ENCODE measurements at places on chromosomes 11 and 22. TPM values are rescaled to one million over a fixed set of nuclear protein-coding genes. Genes with fewer than 3 reads are reported as not detected.

Gene PTPN5
- not detected for total RNA-seq

Gene KRTAP5-10
- total RNA-seq = not detected

Gene TTLL12
- 94.5 TPM for total RNA-seq

Gene POTEH
- not detected for total RNA-seq

Gene GGTLC3
- not detected for total RNA-seq

Gene GLB1L3
- 1.3 TPM for total RNA-seq

Gene PIWIL4
- total RNA-seq = 1.00 TPM

Gene DUSP8
- total RNA-seq = 1.7 TPM

Gene OR6Q1
- not detected for total RNA-seq

Gene LRRC75B
- total RNA-seq = 6.5 TPM

Gene MRGPRF
- not detected for total RNA-seq

Gene MMP1
- total RNA-seq = 150 TPM

Gene APOL4
- 1.3 TPM for total RNA-seq

Gene ARHGAP32
- total RNA-seq = 41.7 TPM

Gene MMP27
- total RNA-seq = not detected

Gene TBX1
- 7.9 TPM for total RNA-seq

Gene MS4A3
- total RNA-seq = not detected

Gene MYBPC3
- not detected for total RNA-seq

Gene PEX26
- total RNA-seq = 23.6 TPM

Measured in nasal cavity respiratory epithelium epithelial cell of viscerocranial mucosa (primary cell).